Natural killer cell treated with Interleukin-12 subunit alpha and Interleukin-12 subunit beta and Interleukin-15 and Interleukin-18, amount 100 ng/mL, for 72 hours (primary cell): ENCODE measurements at places on chromosomes 1 and 21. TPM values are rescaled to one million over a fixed set of nuclear protein-coding genes. Genes with fewer than 3 reads are reported as not detected.

- no peak for DNase-seq
Observed at GRCh38 chr1:110967256-110967655, 3.5 kb upstream of the LRIF1 start.

GRCh38 chr1:15876357-15877055, 29.0 kb downstream of the SPEN start:
- DNase-seq: no peak

- DNase-seq: no peak
Observed at GRCh38 chr1:918843-919242, 4.9 kb upstream of the SAMD11 start.

- DNase-seq: no peak
Observed at GRCh38 chr1:119779869-119780356, 11.2 kb upstream of the HMGCS2 start.

DNA sequence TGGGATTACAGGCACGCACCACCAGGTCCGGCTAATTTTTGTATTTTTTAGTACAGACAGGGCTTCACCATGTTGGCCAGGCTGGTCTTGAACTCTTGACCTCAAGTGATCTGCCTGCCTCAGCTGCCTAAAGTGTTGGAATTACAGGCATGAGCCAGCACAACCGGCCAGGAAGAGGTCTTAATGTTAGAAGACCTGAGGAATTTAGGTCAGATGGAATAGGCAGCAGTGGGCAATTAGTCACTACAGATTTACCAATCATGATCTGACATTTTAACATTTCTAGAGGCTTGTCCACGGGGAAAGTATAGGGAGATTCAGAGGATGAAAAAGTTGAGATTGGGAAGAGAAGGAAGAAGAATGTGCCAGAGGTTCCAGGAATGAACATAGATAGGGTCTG, 8.9 kb upstream of the APP start:
- no peak for DNase-seq

- DNase-seq: no peak
Observed at GRCh38 chr1:21668951-21669257, 253 bp downstream of the RAP1GAP start.

GRCh38 chr1:201761178-201761577, 67.8 kb upstream of the IPO9 start:
- no peak for DNase-seq

GRCh38 chr1:154866257-154867063, 3.6 kb downstream of the KCNN3 start:
- no peak for DNase-seq

- DNase-seq: no peak
Observed at GRCh38 chr1:209661071-209661470, 8.8 kb upstream of the LAMB3 start.

DNA sequence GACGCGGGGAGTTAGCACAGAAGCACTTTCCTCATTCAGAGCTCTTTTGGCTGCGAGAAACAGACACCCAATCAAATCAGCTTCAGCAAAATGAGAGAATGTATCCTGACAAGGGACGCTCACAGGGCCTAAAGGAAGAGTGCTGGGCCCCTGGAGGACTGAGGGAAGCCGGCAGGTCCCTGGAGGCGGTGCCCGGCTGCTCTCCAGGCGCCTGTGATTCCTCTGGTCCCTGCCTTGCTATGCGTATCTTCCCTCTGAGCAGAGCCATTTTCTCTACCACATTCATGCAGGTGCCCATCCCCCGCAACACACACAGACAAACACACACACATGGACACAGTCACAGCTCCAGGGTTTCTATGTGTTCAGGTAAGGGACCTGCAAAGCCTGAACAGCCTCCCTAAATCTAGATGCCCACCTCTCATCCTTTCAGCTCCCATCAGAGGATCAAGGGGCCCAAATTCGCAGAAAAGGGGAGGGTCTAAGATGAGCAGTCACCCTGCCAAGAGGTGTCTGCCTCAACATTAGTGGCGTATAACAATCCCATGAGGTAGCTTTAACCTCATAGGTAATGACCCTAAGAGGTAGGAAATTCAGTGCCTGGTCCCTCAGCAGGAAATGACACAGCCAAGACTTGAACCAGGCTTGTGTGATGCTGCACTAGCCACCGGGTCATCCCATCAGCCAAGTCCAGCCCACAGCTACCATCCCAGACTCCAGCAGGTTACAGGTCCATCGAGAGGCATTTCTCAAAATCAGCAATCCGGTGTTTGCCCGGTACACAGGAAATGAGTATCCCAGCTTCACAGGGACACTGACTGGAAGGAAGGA, 29.0 kb downstream of the PTAFR start:
- no peak for DNase-seq

GRCh38 chr1:224368409-224368808, 11.7 kb downstream of the CNIH4 start:
- DNase-seq: no peak

- no peak for DNase-seq
Observed at GRCh38 chr1:20183616-20184271, 2.2 kb upstream of the UBXN10 start.

DNA sequence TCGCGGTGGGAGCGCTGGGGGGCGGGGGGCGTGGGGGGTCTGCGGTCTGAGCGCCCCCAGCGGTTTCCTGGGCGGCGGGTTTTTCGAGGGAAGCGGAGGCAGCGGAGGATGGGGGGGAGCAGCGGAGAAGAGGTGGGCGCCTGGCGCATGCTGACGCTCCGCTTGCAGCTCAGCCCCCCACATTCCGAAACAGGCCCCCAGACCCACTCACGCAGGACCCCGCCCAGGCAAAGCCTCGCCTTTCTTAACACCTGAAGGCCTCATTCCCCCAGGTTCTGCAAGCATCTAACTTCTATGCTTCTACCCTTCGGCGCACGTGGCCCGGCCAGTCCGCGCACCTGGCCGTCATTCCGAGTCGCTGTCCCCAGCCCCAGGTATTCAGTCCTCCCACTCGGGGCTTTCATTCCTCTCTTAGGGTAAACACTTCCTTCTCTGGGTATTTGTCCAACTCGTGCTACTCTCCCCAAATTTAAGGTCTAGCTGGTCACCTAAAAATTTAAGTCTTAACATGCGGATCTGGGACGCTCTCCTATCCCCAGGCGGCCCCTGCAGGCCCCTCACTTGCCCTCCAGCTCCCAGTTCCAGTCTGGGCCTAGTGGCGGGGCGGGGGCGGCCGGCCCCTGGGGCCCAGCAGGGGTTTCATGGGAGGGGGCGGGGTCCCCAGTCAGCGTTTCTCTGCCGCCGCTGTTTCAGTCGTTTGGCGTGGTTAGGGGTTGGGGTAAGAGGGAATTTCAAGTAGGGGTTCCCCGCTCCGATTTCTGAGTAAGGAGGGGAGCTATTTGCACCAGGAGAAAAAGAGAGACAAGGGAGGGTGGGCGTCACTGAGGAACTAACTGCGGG, 2.8 kb upstream of the ZBTB7B start:
- DNase-seq: no peak

GRCh38 chr1:17696417-17697301, 58.5 kb upstream of the ACTL8 start:
- DNase-seq: no peak

DNA sequence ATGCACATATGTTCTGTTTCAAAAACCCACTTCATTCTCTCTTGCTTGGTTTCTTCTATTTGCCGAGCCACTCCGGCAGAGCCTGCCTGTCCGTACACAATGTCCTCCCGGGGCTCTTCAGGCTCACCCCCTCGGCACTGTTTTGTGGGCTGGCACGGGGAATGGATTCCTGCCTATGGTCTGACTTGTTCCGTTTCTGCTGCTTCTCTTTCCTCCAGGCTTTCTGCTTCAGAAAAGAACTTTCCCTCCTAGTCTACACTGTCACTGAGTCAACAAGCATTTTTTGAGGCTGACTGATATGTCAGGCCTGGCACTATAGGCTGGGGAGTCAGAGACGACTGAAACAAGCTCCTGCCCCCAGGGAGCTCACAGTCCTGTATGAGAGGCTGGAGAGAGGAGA, 28.4 kb upstream of the SARS1 start:
- DNase-seq: no peak

- peak; percentile 84 for DNase-seq
Observed at GRCh38 chr1:33633019-33633801, 160.8 kb downstream of the ZSCAN20 start.

- no peak for DNase-seq
Observed at GRCh38 chr1:178060789-178061556, 32.9 kb upstream of the RASAL2 start.

- no peak for DNase-seq
Observed at GRCh38 chr1:113951719-113952118, 22.6 kb downstream of the HIPK1 start.

- no peak for DNase-seq
Observed at GRCh38 chr1:209552406-209553264, 30.9 kb upstream of the CAMK1G start.

GRCh38 chr1:7019510-7019909, 234.3 kb downstream of the CAMTA1 start:
- no peak for DNase-seq

GRCh38 chr1:96331596-96331995, 390.0 kb upstream of the PTBP2 start:
- DNase-seq: no peak

- DNase-seq: no peak
Observed at GRCh38 chr1:115198938-115199337, 109.6 kb upstream of the TSPAN2 start.

DNA sequence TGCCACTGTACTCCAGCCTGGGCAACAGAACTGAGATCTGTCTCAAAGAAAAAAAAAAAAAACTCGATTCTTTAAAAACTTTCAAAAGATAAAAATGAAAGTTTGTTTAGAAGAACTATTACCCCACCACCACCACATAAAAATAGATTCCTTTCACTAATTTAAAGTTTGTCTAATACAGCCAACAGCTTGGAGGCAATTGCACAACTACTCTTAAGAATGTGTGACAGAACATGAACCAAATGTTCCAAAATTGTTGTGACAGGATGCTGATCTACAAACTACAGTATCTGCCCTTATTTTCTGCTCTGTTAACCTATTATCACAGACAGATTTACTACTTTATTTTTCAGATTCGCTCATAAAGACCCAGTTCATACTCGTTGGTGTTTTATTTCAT, 5.5 kb upstream of the TGFBR3 start:
- DNase-seq: no peak

GRCh38 chr1:230883967-230884366, 15.6 kb upstream of the C1orf198 start:
- DNase-seq: no peak

DNA sequence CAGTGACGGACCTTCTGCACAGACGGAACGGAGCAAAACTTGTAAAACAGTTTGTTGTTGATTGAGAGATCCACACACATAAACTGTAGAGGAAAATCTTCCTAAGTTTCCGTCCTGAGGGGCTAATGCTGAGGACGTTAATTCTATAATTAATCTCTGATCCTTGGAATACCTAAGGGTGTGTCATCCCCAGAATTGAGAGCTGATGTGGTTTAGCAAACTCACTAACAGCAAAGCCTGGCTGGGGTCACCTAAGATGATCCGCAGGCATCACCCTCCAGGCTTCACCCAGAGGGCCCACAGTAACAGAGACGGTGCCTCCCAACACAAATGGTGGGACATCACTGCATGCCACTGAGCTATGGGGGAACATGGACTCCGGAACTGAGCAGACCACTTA, 97.5 kb downstream of the SMYD2 start:
- DNase-seq: no peak

DNA sequence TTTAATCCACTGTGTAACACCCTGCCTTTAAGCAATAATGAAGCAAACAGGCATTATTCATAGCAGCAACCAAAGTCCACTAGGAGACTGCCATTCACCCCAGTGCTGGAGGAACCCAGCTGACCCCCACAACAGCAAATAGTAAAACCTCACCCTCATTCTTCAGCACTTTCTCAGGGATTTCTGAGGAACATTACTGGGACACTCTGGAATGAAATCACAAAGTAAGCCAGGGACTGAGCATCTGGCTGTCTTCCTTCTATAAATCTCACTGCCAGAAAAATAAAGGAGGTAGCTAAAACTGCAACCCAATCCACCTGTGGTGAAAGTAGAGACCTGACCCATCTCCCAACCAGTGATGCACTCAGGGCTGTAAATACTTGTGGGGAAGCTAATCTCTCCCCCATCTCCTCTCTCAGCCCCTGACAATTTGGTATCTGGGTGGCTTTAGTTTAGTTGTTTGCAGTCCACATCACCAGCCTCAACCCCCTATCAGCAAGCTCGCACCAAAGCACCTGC, 47.1 kb downstream of the COL6A1 start:
- no peak for DNase-seq

Gene CD247
- 384 TPM for total RNA-seq

Gene SPATA46
- not detected for total RNA-seq

Gene BATF3
- 46.6 TPM for total RNA-seq

Gene KCNJ15
- not detected for total RNA-seq

Gene CD1E
- not detected for total RNA-seq

Gene PTTG1IP
- total RNA-seq: 69.4 TPM

Gene BACE2
- 2.6 TPM for total RNA-seq

Gene FAM131C
- total RNA-seq: not detected

Gene KCNE2
- total RNA-seq: not detected

Gene DYNLT5
- not detected for total RNA-seq

Gene LCE1B
- total RNA-seq: not detected

Gene GJA8
- total RNA-seq: not detected

Gene PADI4
- 0.86 TPM for total RNA-seq
